T-helper 2 cell treated with Interferon-gamma antibody and Interleukin-4, amounts not matched to agents 5 μg/mL and 100 μg/mL, for 36 hours (primary cell): ENCODE measurements at places on chromosomes 7 and 10.
A peak's percentile ranks its signal among the peaks of the same experiment; 100 is the strongest.

DNA sequence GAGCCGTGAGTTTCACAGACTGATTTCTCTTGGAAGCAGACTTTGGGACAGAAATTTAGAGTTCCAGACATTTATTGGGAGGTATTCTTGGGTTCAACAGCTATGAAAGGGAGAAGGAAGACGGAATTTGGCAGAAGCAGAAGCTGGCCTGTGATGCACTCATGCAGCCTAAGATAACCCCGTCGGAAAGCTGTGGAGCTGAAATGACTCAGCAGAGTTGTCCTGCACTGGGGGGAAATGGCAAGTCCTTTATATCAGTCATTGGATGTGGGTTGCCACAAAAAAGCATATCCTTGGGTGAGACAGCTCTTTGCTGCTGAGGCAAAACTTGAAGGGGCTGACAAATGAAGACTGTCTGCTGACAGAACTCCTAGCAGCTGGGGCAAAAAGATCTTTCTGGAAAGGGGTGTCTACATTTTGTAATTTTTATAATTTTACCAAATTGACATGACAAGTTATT is 11.5 kb upstream of the MICU1 start:
- no peak overlapping the region for H3K4me3 ChIP-seq
- peaks cover 5% of the 10 kb centered on the region for H3K4me1 ChIP-seq
- H3K36me3 ChIP-seq: no peaks in the 10 kb centered on the region
- H3K27me3 ChIP-seq: peaks cover 6% of the 10 kb centered on the region
- DNase-seq: peak; percentile 43

GRCh38 chr10:46255801-46256747 is 30.7 kb upstream of the ANTXRL start:
- peaks cover 19% of the 10 kb centered on the region for H3K36me3 ChIP-seq
- H3K4me1 ChIP-seq: peaks cover 5% of the 10 kb centered on the region
- H3K27ac ChIP-seq: no peak overlapping the region
- no peaks in the 10 kb centered on the region for H3K27me3 ChIP-seq

DNA sequence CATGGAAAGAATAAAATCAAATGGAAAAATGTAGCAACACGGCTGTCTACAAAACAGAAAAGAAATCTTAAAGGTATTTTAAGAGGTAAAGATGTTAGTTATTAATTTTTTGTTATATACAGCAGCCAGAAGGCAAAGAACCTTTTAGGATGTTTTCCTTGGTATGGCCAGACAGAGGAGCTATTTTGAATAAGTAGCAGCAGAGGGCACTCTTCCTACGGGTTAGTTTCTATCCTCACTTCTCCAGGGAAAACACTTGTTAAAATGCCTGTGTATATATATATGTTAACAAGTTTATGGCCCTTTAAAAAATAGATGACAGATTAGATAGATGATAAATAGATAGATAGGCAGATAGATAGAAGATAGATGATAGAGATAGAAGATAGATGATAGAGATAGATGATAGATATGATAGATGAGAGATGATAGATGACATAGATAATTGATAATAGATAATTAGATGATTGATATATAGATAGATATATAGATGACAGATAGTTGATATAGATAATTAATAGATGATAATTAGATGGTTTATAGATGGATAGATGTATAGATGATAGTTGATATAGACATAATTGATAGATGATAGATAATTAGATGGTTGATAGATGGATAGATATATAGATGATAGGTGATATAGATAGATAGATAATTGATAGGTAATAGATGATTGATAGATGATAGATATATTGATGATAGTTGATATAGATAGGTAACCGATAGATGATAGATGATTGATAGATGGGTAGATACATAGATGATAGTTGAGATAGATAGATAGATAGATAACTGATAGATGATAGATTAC is 57.8 kb upstream of the WIPF3 start:
- DNase-seq: no peak
- H3K27me3 ChIP-seq: no peaks in the 10 kb centered on the region

DNA sequence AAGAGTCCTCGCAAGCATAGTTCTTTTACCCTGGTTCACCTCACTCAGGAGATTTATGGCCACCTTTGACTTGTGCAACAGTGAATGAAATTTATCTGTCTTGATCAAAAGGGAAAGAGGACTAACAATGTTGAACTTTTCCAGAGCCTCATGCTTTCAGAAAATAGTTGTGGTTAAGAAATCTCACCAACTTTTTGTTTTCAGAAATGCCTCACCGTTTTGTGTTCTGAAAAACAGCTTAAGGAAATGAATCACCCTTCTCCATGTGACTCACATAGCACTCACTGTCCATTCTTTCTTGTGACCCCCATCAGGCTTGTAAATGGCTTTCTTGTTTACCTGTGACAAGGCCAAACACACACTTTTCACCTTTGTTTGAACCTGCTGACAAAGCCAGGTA is 148.6 kb upstream of the FAM3C start:
- peaks cover 36% of the 10 kb centered on the region for H3K4me1 ChIP-seq
- peaks cover 15% of the 10 kb centered on the region for H3K36me3 ChIP-seq
- peak overlapping the region; percentile 29 for H3K4me3 ChIP-seq
- peak; percentile 46 for DNase-seq
- H3K27me3 ChIP-seq: peaks cover 3% of the 10 kb centered on the region

DNA sequence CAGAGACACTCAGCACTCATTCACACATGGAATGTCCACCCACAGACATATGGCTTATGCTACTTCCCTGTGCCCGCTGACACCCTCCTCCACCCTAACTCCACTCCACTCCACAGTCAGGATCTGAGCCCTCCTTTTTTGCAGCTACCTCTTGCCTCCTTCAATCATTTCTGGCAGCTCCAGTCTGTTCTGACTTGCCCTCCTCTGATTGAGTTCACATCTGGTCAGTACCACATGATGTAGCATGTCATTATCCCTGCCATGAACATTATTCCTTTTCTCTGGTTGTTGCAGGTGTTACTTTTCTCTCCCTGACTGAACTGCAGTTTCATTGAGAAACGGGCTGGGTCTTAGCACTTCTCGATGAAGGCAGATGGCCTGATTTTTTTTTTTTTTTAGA is 130.1 kb upstream of the EGR2 start:
- H3K4me3 ChIP-seq: no peak overlapping the region
- no peak for DNase-seq
- H3K36me3 ChIP-seq: no peaks in the 10 kb centered on the region
- H3K27me3 ChIP-seq: peaks cover 6% of the 10 kb centered on the region

GRCh38 chr10:77799352-77799751 is 127.2 kb downstream of the DLG5 start:
- no peak overlapping the region for H3K4me3 ChIP-seq
- no peak for DNase-seq
- H3K27ac ChIP-seq: no peak overlapping the region
- H3K4me1 ChIP-seq: peaks cover 18% of the 10 kb centered on the region
- H3K27me3 ChIP-seq: no peaks in the 10 kb centered on the region

GRCh38 chr10:60139798-60140566 is 233.6 kb upstream of the CCDC6 start:
- peaks cover under 1% of the 10 kb centered on the region for H3K4me1 ChIP-seq
- DNase-seq: no peak
- H3K36me3 ChIP-seq: no peaks in the 10 kb centered on the region
- H3K27me3 ChIP-seq: no peaks in the 10 kb centered on the region
- no peak overlapping the region for H3K27ac ChIP-seq

- H3K27ac ChIP-seq: no peak overlapping the region
- peaks cover 5% of the 10 kb centered on the region for H3K4me1 ChIP-seq
- no peak for DNase-seq
These were observed 82.7 kb downstream of the SVOPL start for GRCh38 chr7:138618506-138618905.

- H3K4me1 ChIP-seq: no peaks in the 10 kb centered on the region
- H3K36me3 ChIP-seq: peaks cover 8% of the 10 kb centered on the region
- no peak overlapping the region for H3K27ac ChIP-seq
- H3K4me3 ChIP-seq: no peak overlapping the region
- H3K27me3 ChIP-seq: no peaks in the 10 kb centered on the region
- DNase-seq: no peak
These were observed 20.9 kb downstream of the SLC25A16 start for GRCh38 chr10:68506411-68506810.

DNA sequence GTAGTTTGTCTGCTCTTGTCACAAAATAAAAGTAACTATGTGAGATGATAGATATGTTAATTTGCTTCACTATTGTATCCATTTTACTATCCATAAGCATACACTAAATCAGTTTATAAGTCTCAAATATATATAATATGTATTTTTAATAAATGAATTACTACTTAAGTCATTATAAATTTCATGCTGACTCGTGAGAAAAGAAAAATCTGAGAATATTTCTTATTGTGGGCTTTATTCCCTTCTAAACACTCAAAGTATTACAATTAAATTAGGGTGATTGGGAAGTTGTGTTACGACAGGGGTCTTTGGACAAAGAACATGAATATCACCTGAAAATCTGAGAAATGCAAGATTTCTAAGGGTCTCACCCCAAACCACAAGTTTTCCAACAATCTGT is 48.7 kb upstream of the RELN start:
- no peak overlapping the region for H3K27ac ChIP-seq
- H3K4me1 ChIP-seq: no peaks in the 10 kb centered on the region
- no peak for DNase-seq
- H3K4me3 ChIP-seq: no peak overlapping the region
- no peaks in the 10 kb centered on the region for H3K36me3 ChIP-seq

GRCh38 chr7:7862393-7862792 is 106.2 kb upstream of the GLCCI1 start:
- peaks cover 4% of the 10 kb centered on the region for H3K36me3 ChIP-seq
- no peak for DNase-seq
- H3K4me3 ChIP-seq: no peak overlapping the region
- no peak overlapping the region for H3K27ac ChIP-seq
- no peaks in the 10 kb centered on the region for H3K27me3 ChIP-seq

DNA sequence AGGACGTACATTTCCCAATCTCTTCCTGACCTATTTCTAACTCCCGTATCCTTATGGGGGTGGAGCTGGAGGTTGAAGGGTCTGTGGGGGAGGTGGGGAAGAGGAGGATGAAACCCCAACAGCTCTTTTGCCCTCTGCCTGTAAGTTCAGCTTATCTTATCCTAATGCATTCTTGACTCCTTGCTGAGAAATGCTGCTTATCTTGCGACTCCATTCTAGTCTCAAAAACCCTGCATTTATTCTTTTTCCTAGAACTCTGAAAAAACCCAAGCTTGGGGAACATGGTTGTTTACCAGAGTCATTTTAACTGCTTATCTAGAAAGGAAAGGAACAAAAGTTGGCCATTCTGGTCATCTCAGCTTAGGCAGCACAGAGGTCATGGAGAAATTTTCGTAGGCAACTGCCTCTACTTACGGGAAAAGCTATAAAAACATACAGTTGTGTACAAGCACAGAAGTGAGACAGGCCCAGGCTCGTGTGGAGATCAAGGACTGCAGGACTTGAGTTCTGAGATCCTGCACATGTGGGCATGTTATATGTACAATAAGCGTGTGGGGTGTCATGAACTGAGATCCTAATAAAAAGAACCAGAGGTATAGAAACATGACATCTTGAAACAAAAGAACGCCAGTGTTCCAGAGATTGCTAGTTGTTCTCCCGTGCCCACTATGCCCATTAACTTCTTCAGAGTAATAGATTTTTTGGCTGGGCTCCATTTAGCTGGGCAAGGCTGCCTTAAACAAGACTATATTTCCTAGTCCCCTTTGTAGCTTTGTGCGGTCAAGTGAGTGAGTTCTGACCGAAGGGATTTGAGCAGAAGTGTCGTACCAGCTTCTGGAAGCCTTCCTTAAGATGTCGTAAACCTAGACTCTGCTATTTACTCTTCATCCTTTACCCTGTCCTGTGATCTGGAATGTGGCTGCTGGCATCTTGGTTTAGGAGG is 9.6 kb downstream of the INMT start:
- no peaks in the 10 kb centered on the region for H3K27me3 ChIP-seq
- H3K4me3 ChIP-seq: no peak overlapping the region
- no peaks in the 10 kb centered on the region for H3K36me3 ChIP-seq
- no peak overlapping the region for H3K27ac ChIP-seq
- no peaks in the 10 kb centered on the region for H3K4me1 ChIP-seq

- peaks cover 57% of the 10 kb centered on the region for H3K36me3 ChIP-seq
- H3K27ac ChIP-seq: no peak overlapping the region
- DNase-seq: no peak
- peaks cover 46% of the 10 kb centered on the region for H3K4me1 ChIP-seq
These were observed 3.4 kb downstream of the FAM24B start for GRCh38 chr10:122875843-122876466.

GRCh38 chr10:103350517-103351260 is at the start of gene PCGF6:
TSS of gene PCGF6 (minus strand) at chr10:103351140. CDS start at chr10:103351066, 74 bp downstream.
- H3K36me3 ChIP-seq: peaks cover 14% of the 10 kb centered on the region
- peaks cover 4% of the 10 kb centered on the region for H3K4me1 ChIP-seq
- peak within 1 kb of the TSS; percentile 84 for H3K27ac ChIP-seq
- H3K27me3 ChIP-seq: no peaks in the 10 kb centered on the region
- H3K4me3 ChIP-seq: peak within 1 kb of the TSS; percentile 91
- DNase-seq: peak; percentile 82

- peak; percentile 73 for DNase-seq
- H3K27ac ChIP-seq: peak overlapping the region; percentile 75
- H3K4me1 ChIP-seq: peaks cover 17% of the 10 kb centered on the region
These were observed 4.4 kb upstream of the CCL26 start for GRCh38 chr7:75776295-75776971.

GRCh38 chr10:2278363-2278762 is 541.0 kb upstream of the ADARB2 start:
- no peaks in the 10 kb centered on the region for H3K4me1 ChIP-seq
- H3K4me3 ChIP-seq: no peak overlapping the region
- H3K36me3 ChIP-seq: no peaks in the 10 kb centered on the region
- no peaks in the 10 kb centered on the region for H3K27me3 ChIP-seq
- H3K27ac ChIP-seq: no peak overlapping the region

- no peak for DNase-seq
- H3K27me3 ChIP-seq: no peaks in the 10 kb centered on the region
- H3K36me3 ChIP-seq: peaks cover 4% of the 10 kb centered on the region
- H3K4me3 ChIP-seq: no peak overlapping the region
- H3K4me1 ChIP-seq: no peaks in the 10 kb centered on the region
- H3K27ac ChIP-seq: no peak overlapping the region
These were observed 20.2 kb upstream of the FOXK1 start for GRCh38 chr7:4661871-4662270.

DNA sequence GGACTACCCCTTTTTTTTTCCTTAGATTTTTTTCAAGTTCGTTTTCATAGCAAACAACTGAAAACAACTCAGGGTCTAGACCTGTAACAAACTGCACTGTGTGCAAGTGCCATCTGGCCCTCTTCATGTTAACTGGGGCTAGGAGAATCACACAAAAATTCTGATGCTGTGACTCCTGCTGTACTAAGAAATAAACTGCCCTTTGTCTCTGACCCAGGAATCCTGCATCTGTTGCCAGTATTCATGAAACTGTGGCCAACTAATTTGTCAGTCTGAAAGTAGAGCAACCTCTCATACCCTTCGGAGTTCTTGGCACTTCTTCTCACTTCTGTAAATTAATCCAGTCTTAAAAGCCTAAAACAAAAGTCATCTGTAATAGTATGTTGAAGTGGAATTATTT is 218.4 kb upstream of the PCDH15 start:
- no peaks in the 10 kb centered on the region for H3K4me1 ChIP-seq
- no peak overlapping the region for H3K4me3 ChIP-seq
- DNase-seq: no peak
- H3K36me3 ChIP-seq: no peaks in the 10 kb centered on the region
